ENCODE measurements at places on chromosomes 13 and 19.

- no peak for DNase-seq
These were observed 187.9 kb downstream of the KATNAL1 start for GRCh38 chr13:30119476-30119875.

DNA sequence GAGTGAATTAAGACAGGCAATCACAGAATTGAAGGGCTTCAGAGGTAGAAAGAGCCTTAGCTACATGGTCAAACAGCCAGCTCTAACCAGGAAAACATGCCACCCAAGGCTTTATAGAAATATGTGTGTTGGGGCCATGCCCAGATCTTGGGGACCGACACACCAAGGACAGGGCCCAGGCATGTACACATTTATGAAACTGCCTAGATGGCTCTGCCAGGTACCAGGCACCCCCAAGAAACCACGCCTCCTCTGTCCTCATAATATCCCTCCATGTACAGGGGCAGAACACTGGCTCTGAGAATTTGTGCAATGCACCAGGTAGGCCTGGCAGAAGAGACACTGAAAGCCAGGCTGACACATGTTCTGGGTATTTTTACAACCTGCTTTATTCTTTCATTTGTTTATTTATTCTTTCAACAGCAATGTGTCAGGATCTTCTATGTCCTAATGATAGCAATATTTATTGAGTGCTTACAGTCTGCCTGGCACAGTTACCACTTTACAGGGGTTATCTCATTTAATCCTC is 137.9 kb upstream of the LSM14A start:
- no peak for DNase-seq

GRCh38 chr19:4977299-4978174 is 8.6 kb downstream of the KDM4B start:
- DNase-seq, result no peak

GRCh38 chr19:18542941-18543813 is at the start of gene FKBP8:
FKBP8 (minus strand) TSS chr19:18543573; CDS start chr19:18541970, 1,603 bp downstream.
- DNase-seq, result peak; percentile 94

- no peak for DNase-seq
These were observed 141.9 kb downstream of the SUCLA2 start for GRCh38 chr13:47859165-47859564.

GRCh38 chr13:101217086-101217485 is 199.2 kb downstream of the NALCN start:
- DNase-seq, result no peak

GRCh38 chr13:100476963-100477362 is 111.6 kb downstream of the GGACT start:
- no peak for DNase-seq

DNA sequence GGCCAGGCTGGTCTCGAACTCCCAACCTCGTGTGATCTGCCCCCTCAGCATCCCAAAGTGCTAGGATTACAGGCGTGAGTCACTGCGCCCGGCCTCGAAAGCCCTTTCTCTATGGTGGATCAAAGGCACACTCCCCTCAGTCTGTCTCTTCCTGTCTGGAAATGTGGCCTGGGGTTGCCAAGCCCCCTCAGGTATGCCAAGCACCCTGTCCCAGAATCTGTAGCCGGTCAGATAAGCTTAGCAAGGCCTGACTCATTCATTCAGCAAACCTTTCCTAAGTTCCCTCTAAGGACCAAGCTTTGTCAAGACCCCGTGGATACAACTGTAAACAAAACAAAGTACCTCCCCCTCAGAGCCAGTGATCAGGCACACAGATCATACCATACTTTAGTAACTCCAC is 14.1 kb downstream of the NUCB1 start:
- DNase-seq, result no peak

Data from CD4-positive, alpha-beta T cell treated with Interleukin-12 subunit alpha and Interleukin-12 subunit beta, for 1 hour (primary cell).